Psoas muscle (tissue), 8 donors: ENCODE measurements at places on chromosomes 5 and 9. TPM values are rescaled to one million over a fixed set of nuclear protein-coding genes. Genes with fewer than 3 reads are reported as not detected.

- DNase-seq, result peak; percentile 61
These were observed 162.0 kb downstream of the C9orf50 start for GRCh38 chr9:129458663-129459546.

DNA sequence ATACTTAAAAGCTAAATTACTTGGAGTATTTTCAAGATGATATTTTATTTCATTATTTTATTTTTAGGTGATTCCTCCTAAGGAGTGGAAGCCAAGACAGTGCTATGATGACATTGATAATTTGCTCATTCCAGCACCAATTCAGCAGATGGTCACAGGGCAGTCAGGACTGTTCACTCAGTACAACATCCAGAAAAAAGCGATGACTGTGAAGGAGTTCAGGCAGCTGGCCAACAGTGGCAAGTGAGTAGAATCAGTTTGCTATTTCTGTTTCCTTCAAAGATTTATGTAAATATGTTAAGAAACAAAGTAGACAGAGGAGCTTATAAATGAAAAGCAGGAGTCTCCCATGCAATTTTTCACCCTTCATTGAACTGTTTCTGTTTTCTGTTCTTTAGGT is 47.8 kb downstream of the KDM4C start:
- peak; percentile 66 for DNase-seq

- peak; percentile 48 for DNase-seq
These were observed 12.3 kb downstream of the ZSWIM6 start for GRCh38 chr5:61344187-61344944.

GRCh38 chr5:65197531-65198455 is 283.9 kb downstream of the ADAMTS6 start:
- DNase-seq, result no peak

DNA sequence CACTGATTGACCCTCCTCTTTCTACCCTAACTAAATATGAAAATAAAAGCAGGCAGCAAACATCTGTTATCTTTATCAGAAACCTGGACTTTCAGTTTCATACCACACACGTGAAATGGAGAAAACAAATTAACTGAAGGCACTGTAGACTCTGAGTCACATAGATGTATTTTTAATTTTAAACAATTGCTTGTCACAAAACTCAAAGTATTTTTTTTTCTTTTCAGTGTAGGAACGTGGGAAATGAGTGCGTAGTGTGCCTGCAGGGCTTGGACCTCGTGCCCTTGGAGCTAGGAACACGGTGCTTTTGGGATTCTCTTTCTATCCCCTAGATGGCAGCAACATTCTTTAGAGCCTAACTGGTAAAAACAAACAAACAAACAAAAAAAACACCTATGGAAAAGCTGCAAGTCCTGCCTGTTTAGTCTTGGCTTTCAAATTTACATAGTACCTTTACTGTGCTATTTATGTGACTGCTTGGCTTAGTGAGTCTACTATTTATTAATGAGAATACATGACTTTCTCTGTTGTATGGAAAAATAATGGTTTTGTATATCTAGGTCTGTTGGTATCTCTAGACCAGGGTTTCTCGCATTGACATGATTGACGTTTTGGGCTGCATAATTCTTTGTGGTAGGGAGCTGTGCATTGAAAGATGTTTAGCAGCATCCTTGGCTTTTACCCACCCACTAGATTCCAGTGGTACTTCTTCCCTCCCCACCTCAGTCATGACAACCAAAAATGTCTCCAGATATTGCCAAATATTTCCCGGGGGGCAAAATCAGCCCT is 16.8 kb upstream of the ACTBL2 start:
- no peak for DNase-seq

- DNase-seq, result no peak
These were observed 182.2 kb downstream of the FSTL4 start for GRCh38 chr5:133430095-133430494.

Gene IL13
- total RNA-seq, result not detected

- no peak for DNase-seq
These were observed 286.3 kb downstream of the PDE4D start for GRCh38 chr5:59607138-59607765.

GRCh38 chr5:72855821-72856220 is 39.4 kb downstream of the TNPO1 start:
- no peak for DNase-seq

GRCh38 chr5:151236888-151237287 is 13.0 kb upstream of the CCDC69 start:
- DNase-seq, result no peak

GRCh38 chr9:100581661-100582060 is 3.8 kb downstream of the CAVIN4 start:
- DNase-seq, result no peak

DNA sequence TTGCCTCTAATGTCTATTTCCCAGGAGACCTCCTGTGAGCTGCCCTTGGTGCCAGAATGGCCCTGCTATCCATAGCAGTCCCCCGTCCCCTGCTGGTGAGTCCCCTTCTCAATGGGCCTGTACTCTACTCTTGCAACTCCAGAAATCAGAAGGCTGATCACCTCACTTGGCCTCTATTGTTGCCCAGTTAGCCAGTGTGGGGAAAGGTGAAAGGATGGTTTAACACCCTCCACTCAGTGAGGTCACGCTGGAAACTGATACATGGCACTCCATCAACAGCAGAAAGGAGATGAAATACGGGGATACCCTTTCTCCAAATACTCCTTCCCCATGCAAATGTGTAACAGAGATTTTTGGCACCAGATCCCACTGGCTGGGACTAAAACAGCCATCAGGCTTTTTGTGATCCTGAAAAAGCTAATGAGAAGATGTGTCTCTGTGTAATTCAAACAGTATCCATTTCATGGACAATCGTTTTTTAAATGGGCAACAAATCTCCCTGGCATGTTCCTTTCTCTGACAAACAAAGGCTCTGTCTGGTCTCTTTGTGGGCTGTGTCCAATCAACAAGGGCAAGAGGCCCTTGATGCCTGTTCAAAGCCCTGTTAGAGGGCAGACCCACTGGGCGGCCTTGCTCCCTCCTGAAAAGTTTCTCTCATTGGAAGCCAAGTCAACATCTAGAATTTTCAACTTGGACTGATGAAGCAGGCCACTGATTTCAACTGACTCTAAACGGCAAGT is 343.7 kb downstream of the SPOCK1 start:
- no peak for DNase-seq

- no peak for DNase-seq
These were observed at the start of gene IL6ST for GRCh38 chr5:55994495-55994997. TSS of gene IL6ST (minus strand) at chr5:55994963. CDS start at chr5:55976278, 18,685 bp downstream.

Gene HSPA4
- 113 TPM for total RNA-seq

GRCh38 chr5:40991168-40991980 is 79.8 kb downstream of the MROH2B start:
- DNase-seq, result peak; percentile 43

DNA sequence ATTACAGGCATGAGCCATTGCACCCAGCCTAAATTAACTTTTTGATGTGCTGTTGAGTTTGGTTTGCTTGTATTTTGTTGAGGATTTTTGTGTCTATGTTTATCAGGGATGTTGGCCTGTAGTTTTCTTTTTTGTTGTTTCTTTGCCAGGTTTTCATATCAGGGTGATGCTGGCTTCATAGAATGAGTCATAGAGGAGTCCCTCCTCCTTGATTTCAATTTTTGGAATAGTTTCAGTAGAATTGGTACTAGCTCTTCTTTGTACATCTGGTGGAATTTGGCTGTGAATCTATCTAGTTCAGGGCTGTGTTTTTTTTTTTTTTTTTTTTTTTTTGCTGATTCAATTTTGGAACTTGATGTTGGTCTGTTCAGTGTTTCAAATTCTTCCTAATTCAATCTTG is 1164.3 kb upstream of the DMAC1 start:
- no peak for DNase-seq

- DNase-seq, result no peak
These were observed 1649.8 kb downstream of the EFNA5 start for GRCh38 chr5:106020894-106021293.

DNA sequence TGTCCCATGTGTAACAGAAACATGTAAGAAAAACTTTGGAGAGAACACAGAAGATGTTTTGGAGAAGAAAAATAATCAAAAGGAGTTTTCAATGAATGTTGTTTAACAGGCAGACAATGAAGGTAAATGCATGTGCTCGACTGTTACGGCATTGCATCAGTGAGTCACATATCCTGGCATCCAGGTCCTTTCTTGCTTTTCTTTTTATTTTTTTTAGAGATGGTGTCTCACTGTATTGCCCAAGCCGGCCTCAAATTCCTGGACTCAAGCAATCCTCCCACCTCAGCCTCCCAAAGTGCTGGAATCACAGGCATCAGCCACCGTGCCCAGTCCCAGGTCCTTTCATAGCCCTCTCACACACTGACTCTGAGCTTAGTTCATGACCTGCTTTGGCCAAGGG is 181.8 kb downstream of the DTWD2 start:
- no peak for DNase-seq

DNA sequence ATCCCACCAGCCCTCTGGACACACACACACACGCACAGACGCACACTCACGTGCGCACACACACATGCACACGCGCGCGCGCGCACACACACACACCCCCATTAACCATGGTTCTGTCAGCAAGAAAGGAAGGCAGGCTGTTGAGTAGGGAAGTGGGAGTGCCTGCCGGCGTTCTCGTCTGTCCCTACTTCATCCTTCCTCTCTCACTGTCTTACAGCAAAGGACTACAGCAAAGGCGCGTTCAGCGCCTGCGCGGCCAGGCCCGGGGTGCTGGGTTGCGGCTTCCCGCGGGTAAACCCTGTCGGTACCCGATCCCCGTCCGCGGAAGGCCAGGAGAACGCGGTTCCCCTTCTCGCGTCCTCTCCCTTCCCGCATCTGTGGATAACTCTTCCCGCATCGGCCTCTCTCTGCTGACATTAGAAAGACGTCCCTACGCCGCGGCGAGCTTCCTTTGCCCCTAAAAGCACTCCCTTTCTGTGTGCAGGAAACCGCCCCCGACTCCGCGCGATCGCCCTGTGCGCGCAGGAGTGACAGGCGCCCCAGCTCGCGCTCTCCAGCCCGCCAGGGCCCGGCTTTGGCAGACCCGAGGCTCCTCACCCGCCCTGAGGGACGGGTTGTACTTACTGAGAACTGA is 219.2 kb downstream of the AGTPBP1 start:
- peak; percentile 45 for DNase-seq

Gene TSPAN17
- total RNA-seq, result 22.5 TPM

Gene INSL4
- not detected for total RNA-seq

- DNase-seq, result peak; percentile 90
These were observed at the start of gene GPR107 for GRCh38 chr9:130053504-130054324. TSS of gene GPR107 (plus strand) at chr9:130053906. CDS start at chr9:130053933, 27 bp downstream.

GRCh38 chr9:91100878-91101450 is 260.8 kb downstream of the AUH start:
- peak; percentile 83 for DNase-seq
